Prostate gland (tissue), 2 donors: ENCODE measurements at places on chromosomes 1 and 21.

GRCh38 chr1:16125088-16125470 is 30.8 kb downstream of the EPHA2 start:
- no peak for DNase-seq

DNA sequence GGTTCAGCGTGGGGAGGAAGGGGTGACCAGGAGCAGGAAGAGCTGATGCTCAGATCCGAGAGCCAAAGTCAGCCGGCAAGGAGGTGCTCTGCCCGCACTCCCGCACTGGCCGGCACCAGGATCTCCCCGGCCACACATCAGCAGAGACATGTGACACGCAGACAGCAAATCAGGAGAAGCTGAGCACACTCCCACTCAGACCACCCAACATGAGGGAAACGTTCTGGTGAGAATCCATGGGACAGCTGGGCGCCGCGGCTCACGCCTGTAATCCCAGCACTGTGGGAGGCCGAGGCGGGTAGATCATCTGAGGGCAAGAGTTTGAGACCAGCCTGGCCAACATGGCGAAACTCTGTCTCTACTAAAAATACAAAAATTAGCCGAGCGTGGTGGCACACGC is 18.6 kb upstream of the PTTG1IP start:
- no peak for DNase-seq

DNA sequence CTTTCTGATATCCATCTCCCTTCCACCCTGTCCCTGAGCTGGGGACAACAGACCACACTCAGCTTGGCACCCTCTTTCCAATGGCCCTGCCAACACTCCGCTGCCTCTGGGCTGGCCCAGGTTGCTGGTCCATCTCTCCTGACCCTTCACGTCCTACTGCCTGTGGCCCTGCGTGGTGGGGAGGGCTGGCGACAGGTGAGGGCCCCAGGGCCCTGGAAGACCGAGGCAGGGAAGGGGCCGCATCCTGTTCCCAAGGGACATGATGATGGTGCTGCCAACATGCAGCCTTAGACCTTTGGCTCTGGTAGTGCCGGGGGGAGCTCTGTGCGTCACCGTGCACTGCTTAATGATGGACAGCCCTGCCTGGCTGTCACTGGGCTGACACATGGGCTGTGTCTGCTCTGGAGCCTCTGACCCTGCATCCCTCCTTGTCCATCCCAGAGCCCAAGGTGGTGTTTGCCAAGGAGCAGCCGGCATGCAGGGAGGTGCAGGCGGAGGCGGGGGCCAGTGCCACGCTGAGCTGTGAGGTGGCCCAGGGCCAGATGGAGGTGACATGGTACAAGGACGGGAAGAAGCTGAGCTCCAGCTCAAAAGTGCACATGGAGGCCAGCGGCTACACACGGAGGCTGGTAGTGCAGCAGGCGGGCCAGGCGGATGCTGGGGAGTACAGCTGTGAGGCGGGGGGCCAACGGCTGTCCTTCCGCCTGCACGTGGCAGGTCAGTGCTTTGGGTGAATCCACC is 65.2 kb downstream of the OBSCN start:
- no peak for DNase-seq

- no peak for DNase-seq
Observed at GRCh38 chr21:38384675-38385426, 113.4 kb downstream of the ERG start.

DNA sequence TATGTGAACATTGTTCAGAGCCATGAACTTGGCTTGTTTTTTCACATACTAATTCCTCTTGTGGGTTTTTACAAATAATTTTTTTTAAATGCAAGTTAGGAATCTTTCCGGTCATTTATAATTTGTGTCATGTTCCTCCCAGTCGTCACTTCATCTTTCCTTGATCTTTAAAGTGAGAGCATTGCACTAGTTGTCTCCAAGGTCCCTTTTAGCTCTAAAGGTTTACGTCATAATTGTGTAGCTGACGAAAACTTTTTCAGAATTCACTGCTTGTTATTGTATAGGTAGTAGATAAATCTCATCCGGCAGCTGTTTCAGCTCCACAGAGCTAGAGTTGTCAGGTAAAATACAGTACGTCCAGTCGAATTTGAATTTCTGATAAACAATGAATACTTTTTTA is 33.6 kb downstream of the SOAT1 start:
- DNase-seq = no peak

GRCh38 chr21:37886120-37886519 is 30.1 kb downstream of the KCNJ6 start:
- DNase-seq = no peak

DNA sequence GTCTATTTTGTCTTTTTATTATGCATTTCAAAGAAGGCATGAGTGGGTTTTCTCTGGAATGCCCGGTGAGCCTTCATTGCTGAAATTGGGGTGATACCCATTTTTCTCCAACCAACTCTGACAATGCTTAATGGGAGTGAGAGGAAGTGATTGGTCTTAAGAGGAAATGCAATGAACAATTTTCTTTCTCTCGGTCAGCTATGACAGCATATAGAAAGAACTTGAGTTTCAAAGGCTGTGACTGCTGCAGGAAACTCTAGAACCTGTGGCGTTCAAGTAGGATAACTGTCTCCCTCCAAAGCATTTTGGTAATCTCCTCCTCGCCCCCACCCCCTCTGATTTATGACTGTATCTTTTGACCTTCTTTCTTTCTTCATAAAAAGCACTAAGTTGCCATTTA is 155.9 kb downstream of the LYPLAL1 start:
- DNase-seq = no peak

DNA sequence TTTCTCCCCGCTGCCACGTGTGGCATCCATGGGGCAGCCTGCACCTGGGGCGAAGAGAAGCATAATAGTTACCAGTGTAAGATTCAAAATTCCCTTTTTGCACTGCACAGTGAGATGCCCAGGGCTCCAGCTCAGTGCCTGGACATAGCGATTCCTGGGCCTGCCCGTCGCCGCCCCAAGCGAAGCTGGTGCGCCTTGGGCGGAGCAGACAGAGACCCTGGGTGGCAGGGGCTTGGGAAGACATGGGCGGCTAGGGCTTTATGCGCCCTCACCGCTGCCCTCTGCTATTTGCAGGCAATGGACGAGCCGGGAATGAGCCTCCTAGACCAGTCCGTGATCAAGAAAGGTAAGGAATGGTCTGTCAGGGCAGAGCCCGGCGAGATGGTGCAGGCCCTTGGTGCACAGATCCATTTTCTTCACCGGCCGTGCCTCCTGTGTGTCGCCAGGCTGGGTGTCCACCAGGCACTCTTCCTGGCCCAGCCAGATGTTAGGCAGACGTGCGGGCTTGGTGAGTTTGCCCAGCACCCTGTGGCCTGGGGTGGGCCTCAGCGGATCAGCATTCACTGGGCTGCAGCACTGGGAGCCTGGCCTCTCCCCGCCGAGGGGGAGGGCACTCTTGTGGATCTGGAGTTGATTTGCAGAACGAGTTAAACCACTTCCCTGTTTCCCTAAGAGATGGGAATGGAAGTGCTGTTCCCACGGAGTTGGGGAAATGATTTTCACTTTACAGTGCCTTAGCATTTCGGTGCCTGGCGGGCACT is 1.7 kb downstream of the TFAP2E start:
- peak; percentile 36 for DNase-seq

DNA sequence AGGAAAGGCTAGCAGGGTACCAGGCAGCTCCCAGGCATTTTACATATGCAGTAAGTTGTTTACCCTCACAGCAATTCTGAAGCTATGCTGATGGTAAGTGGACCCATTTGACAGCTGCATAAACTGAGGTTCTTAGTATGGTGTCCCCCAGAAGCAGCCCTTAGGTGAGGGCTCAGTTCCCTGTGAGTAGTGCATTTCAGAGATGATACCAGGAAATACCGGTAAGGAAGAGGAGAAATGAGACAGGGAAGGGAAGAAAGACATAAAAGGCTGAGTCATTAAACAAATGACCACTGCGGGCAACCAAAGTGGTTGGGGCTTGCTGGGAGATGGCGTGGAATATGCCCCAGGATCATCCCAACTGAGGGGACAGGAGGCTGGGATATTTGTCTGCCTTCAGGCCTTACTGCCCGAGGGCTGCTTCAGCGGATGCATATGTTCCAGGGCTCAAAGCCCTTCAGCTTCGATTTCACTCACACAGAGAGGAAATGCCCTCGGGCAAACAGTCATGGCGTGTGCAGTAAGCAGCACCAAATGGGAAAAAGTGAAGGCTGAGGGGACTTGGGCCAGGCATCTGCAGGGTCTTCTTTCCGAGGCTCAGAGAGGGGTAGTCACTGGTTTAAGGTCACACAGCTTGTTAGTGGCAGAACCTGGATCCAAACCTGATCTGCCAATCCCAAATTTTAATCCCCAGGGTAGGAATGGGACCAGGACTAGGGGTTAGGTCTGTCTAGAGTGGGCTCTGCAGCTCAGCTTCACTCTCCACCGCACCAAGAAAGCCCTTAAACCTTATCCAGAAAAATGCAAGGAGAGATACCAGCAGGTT is 133.7 kb upstream of the RUNX3 start:
- no peak for DNase-seq

- DNase-seq = no peak
Observed at GRCh38 chr1:234476172-234476571, 2.8 kb downstream of the TARBP1 start.
